Muscle of arm (tissue), 14 donors: ENCODE measurements at places on chromosomes 11 and 22.

- DNase-seq, result no peak
These were observed 479.0 kb downstream of the NELL1 start for GRCh38 chr11:21148376-21148775.

- DNase-seq, result no peak
These were observed 11.8 kb upstream of the PRODH start for GRCh38 chr22:18947905-18948304.

GRCh38 chr11:4039011-4039410, 55.6 kb upstream of the RRM1 start:
- no peak for DNase-seq

DNA sequence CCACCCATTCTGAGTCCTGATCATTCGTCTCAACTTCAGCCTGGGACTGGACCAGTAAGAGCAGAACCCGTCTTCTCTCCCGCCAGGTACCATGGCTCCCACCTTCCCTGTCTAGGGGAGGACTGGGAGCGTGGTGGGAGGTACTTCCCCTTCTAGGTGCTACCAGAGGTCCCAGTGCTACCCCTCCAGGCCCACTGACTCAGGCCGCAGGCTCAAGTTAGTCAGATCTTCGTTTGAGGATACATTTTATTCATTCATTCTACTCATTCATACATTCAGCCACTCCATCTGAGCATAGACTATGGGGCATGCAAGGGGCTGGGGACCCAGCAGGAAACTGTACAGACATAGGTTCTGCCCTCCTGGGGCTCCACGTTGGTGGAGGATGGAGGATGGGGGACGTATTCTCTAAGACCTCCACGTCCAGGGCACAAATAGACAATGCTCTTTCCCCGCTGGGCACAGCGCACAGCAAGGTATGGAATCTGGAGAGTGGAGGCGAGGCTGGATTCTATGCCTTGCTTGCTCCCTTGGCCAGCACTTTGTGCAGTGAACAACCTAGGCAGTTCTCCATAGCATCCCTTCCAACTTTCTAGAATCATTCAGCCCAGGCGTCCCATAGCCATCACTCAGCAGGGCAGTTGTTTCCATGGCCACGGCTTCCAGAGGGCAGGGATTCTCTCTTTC, 1.0 kb upstream of the RAB3IL1 start:
- DNase-seq, result no peak

GRCh38 chr11:10511181-10511621, 29.8 kb downstream of the RNF141 start:
- DNase-seq, result no peak

- DNase-seq, result no peak
These were observed 11.7 kb downstream of the RNF141 start for GRCh38 chr11:10529279-10529678.

GRCh38 chr22:44454113-44454769, 43.8 kb downstream of the RTL6 start:
- no peak for DNase-seq

GRCh38 chr11:111586388-111586831, 15.8 kb upstream of the SIK2 start:
- no peak for DNase-seq

GRCh38 chr11:12505183-12505582, 127.8 kb downstream of the PARVA start:
- DNase-seq, result no peak

GRCh38 chr11:70763606-70764005, 365.3 kb downstream of the CTTN start:
- DNase-seq, result no peak

DNA sequence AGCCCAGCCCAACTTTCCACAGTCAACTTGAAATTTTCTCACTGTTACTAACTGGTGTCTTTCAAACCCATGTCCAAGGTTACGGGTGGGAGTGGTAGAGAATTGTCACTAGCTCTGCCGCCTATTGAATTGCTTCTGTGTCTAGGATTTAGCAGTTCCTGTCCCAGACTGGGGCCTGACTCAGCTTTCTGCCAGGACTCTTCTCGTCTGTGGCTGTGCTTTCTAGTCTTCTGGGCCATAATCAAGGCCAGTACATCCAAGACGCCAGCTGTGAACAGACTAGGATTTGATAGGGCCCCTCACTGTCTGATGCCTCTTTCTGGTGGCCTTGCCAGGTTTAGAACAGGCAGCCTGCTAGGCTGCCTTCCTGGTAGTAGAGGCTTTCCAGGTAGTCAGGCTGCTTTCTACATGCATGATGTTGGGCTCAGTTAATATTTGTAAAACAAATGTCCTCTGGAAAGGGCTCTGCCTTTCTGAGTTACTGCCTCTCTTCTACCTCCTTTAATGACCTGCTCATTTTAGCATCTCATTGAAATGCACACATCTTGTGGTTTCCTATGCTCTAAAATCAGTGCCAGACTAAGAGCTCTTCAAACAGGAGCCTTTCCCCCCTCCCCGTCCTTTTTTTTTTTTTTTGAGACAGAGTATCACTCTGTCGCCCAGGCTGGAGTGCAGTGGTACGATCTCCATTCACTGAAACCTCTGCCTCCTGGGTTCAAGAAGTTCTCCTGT, 13.1 kb upstream of the HIKESHI start:
- DNase-seq, result no peak

DNA sequence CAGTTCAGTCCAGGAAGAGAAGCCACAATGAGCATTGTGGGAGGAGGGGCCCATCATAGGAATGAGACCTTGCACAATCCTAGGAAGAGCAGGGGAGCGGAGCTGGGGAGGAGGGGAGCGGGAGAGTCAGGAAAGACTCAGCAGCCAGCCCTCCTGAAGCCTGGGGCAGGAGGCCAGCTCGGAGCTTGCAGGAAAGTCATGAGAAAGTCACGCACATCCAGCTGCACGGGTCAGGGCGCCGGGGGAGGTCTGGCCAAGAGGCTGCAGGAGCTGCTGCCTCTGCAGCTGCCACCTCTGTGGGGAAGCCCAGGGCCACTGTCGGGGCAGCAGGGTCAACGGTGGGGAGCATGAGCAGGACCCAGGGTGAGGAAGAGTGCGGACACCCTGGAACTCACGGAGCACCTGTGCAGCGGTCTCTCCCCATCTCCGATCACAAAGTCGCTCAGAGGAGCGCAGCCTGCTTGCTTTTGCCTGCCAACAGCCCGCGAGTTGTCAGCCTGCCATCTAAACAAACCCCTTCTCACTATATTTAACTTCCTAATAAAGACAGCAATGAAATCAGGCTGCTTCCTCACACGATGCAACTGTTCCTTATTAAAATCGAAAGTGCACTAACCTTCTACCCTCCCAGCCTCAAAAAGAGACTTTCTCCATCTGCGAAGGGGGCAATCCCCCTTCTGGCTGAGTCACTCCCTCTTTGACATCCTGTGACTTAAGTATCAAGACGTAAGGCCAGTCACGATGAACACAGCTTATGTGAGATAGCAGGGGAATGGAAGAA, 52.9 kb upstream of the RTL6 start:
- DNase-seq, result peak; percentile 61

- DNase-seq, result peak; percentile 59
These were observed 5.7 kb downstream of the AP2A2 start for GRCh38 chr11:931385-931784.

DNA sequence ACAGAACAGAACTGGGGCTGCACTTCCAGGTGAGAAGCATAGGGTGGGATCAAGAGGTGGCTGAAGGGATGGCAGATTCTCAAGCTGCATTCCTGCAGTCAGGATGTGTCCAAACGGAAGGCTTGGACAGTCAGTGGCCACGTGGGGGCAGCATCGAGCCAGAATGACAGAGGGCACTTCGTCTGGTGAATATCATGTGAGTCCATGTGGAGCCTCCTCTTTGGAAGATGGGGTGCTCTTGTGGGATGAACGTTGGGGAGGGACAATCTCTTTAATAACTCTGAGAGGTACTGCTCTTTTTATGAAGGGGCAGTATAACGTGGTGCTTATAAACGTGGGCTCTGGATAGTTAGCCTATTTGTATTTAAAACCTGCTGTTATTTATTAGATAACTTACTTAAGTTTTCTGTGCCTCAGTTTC, 154.9 kb upstream of the NAV2 start:
- peak; percentile 63 for DNase-seq

GRCh38 chr11:101458161-101458560, 125.6 kb downstream of the TRPC6 start:
- no peak for DNase-seq

DNA sequence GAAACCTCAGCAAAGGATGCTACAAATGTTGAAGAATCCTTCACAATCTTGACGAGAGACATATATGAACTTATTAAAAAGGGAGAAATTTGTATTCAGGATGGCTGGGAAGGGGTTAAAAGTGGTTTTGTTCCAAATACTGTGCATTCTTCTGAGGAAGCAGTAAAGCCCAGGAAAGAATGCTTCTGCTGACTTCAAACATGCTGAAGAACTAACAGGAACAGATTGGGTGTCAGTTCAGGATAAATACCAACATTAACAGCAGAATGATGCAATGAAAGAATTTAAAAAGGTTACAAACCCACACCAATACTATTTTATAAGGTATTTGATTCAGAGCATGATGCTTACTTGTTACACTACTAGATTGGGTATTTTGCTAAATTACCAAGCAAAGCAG, 33.9 kb downstream of the RAB39A start:
- no peak for DNase-seq

GRCh38 chr22:40037320-40037719, 42.6 kb downstream of the FAM83F start:
- DNase-seq, result no peak

- no peak for DNase-seq
These were observed 93.2 kb upstream of the OR4B1 start for GRCh38 chr11:48123254-48123875.

GRCh38 chr22:38775656-38776055, 18.3 kb downstream of the DNAL4 start:
- DNase-seq, result no peak

- no peak for DNase-seq
These were observed 123.5 kb upstream of the APOA1 start for GRCh38 chr11:116960930-116961329.

DNA sequence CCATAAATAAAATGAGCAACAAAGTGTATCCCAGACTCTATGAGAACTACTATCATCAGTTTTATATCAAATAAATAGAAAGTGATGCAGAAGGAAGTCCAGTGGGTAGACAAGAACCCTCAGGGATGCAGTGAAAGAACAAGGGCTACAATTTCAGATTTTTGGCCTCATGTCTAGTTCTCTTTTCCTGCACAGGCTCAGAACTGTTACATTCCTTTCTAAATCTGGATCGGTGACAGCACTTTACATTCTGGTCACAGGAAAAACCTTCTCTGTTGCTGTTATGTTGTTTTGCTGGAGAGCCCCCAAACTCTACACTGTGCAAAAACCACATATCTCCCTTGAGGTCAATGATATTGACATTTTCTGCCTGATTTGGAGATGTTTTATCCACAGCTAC, 108.8 kb upstream of the ANO5 start:
- DNase-seq, result peak; percentile 52

- DNase-seq, result no peak
These were observed 83.0 kb upstream of the YWHAH start for GRCh38 chr22:31861226-31861840.

DNA sequence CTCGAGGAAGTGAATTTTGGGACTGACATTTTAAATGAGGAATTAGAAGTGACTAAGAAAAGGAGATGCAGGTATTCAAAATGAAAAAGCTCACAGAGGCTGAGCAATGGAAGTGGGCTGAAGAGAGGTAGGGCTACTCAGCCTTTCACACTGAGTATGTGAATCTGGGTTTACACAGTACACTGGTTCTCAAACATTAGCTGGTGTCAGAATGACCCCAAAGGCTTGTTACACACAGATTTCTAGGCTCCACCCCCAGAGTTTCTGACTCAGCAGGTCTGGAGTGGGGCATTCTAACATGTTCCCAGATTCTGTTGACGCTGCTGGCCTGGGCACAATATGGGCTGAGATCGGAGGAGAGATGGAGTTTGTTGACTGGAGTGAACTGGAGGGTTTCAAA, 32.8 kb downstream of the CADM1 start:
- no peak for DNase-seq

DNA sequence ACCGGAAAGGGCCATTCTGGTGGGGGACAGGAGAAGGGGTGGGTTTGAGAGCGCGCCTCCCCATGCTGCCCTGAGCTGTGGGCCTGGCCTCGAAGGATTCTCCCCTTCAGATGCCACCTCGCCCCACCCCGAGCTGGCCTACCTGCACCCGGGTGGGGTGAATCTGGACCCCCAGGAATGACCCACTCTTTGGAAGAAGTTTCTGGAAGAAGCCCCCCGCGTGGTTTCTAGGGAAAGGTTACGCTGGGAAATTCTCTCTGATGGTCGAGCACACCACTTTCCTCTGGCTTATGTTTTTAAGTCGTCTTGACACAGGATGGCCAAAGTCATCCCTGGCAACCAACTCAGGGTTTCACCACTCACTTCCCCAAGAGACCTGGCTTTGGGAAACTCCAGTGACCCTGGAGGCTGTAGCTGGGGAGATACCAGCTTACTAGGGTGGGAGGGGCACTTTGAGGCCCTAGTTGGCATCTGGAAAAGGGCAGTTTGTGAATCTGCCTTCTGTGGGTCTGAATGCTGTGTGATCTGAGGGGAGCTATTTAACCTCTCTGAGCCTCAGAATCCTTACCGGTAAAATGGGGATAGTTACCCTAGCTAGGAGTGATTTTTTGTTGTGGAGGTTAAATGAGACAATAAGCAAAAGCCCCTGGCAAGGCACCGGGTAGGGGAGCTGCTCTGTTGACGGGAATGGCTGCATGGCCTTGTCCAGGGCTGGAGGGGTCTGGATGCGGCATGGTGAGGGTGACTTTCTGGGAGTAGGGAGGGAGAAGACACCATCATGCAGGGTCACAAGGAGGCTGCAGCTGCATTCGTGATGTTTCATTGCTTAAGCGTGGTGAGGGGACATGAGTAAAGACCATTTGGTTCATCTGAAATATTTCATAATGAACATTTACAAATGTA, 45.3 kb upstream of the ACCSL start:
- DNase-seq, result no peak

DNA sequence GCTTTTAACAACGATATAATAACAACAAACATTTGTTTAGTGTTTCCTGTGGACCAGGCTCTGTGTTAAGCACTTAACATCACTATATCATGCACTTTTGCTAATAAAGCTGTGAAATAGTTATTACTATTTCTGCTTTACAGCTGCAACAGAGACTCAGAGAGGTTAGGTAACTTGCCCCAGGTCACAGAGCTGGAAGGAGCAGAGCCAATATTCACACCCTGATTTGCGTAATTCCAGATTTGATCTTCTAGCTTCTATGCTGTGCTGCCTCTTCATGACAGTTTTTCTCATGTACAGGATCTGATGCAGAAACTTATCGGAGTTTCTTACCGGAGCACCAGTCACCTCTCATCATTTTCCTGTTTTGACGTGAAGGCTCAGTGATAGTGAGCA, 33.6 kb upstream of the EHF start:
- DNase-seq, result no peak
